ENCODE measurements at places on chromosomes 11 and 22.

- no peak for DNase-seq
Observed at GRCh38 chr11:45428541-45429230, 142.5 kb upstream of the SYT13 start.

GRCh38 chr11:850775-851763, 8.4 kb downstream of the TSPAN4 start:
- DNase-seq, result peak; percentile 71

DNA sequence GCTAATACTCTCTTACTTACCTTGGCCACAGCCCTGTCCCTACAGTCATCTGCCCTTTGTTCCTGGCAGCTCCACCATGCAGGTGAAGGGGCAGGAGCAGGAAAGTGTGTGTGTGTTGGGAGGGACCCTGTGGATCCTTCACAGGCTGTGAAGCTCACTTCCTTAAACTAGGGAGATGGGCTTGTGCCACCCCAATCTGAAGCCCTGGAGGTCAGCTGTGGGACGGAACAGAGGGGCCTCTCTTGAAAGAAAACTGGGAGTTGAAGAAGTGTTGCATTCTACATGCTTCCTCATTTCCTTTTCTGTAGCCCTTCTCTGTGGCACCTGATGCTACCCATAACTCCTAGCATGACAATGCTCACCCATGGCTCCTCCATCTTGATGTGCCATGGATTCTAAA, 11.7 kb downstream of the FADS1 start:
- DNase-seq, result no peak

DNA sequence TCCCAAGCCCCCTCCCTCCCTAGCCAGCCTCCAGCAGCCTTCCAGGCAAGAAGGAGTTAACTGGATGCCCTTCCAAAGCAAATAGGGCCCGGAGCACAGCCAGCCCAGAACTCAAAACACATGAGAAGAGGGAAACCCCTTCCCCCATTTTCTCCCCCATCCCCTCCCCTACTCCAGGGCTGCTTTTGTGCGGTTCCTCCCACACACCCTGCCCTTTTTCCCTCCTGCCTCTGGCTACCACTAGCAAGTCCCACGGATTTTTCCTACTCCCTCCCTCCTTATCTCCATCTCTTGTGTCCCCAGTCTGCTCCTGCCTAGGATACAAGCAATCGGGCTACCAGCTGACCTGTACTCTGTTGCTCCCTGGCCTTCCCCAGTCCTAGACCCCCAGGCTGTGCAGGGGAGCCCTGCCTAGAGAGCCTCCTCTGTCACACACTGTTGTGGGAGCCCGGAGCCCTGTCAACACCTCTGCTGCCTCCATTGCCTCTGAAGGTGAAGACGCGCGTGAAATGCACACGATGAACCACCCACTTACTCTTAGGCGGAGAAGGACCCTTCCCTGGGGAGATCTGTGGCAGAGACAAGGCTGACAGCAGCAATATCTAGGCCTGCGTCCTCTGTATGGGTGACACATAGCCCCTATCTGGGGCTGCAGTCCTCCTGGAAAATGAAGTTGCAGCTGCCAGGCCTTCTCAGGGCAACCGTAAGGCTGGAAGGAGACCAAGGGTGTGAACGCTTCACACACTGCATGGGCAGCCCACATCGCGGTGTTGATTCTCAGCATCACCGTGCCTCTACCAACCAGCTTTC, 282.8 kb downstream of the MN1 start:
- DNase-seq, result peak; percentile 8

DNA sequence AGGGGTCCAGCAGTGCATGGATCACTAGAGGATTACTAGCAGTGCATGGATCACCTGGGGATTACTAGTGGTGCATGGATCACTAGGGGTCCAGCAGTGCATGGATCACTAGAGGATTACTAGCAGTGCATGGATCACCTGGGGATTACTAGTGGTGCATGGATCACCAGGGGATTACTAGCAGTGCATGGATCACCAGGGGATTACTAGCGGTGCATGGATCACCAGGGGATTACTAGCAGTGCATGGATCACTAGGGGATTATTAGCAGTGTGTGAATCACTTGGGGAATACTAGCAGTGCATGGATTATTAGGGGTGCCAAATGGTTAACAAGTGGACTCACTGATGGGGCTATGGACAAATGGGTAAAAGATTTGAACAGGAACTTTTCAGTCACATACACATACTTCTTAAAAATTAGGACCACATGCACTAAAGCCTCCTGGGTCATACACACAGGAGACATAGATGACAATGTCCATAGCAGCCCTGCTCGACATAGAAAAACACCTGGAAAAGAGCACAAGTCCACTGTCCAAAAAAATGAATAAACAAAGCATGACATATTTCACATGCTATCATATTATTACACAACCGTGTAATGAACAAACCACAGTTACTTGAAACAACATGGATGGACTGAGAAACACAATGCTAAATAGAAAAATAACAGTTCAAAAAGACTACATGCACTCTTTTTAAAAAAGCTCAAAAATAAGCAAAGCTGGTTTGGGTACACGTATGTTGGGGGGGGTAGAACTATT, 109.8 kb downstream of the CD44 start:
- no peak for DNase-seq

- DNase-seq, result no peak
Observed at GRCh38 chr11:96061730-96062129, 137.8 kb upstream of the MTMR2 start.

GRCh38 chr11:57936050-57936418, 87.6 kb upstream of the OR9Q1 start:
- DNase-seq, result peak; percentile 7

- DNase-seq, result no peak
Observed at GRCh38 chr22:46626911-46627805, 7.0 kb downstream of the GRAMD4 start.

DNA sequence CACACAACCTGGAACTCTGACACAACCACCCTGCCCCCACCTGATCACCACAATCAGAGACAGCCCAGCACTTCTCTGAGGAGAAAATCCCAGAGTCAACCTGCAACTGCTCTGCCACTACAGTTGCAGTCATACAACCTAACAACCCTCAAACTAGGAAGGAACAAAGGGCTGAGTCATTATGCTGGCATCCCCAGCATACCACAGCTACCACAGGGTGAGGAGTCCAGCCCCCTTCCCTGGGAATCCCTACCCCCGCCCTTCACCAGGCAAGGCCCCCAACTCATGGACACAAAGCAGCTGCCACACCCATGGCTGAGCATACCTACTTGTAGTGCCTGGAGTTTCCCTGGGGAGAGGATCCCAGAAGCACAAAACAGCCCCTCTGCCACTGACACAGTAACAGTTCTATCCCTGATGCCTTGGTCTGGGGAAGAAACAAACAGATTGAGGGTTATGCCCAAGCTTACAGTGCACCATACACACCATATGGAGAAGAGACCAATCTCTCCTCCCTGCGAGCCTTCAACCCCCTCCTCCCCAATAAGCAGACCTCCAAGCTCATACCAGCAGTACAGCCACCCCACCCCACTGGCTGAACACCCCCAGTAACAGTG, 68.5 kb upstream of the C11orf58 start:
- peak; percentile 11 for DNase-seq

GRCh38 chr22:29793396-29793795, 26.2 kb downstream of the UQCR10 start:
- no peak for DNase-seq

- no peak for DNase-seq
Observed at GRCh38 chr22:29712119-29712518, 7.7 kb upstream of the CABP7 start.

GRCh38 chr11:66595245-66595904, 2.4 kb downstream of the CCS start:
- peak; percentile 71 for DNase-seq

DNA sequence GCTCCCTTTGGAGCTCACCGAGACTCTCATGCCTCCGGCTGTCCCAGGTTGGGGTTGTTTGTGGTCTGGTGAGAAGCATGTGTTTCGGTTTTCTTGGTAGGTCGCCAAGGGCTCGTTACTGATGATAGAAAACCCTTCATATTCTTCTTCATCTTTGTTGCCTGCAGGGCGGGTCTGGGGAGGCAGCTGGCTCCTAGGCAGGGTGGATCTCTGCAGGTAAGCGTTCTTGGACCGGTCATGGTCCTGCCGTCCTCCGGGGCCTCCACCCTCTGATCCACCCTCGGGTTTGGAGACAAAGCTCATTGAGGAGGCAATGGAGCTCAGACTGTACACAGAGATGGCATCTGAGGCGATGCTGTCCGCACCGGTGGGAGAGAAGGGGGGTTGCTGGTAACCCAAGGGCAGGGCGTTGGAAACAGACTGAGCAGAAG, 64.3 kb upstream of the PITPNB start:
- no peak for DNase-seq

- peak; percentile 73 for DNase-seq
Observed at GRCh38 chr11:36399236-36399635, 103.1 kb downstream of the PRR5L start.

DNA sequence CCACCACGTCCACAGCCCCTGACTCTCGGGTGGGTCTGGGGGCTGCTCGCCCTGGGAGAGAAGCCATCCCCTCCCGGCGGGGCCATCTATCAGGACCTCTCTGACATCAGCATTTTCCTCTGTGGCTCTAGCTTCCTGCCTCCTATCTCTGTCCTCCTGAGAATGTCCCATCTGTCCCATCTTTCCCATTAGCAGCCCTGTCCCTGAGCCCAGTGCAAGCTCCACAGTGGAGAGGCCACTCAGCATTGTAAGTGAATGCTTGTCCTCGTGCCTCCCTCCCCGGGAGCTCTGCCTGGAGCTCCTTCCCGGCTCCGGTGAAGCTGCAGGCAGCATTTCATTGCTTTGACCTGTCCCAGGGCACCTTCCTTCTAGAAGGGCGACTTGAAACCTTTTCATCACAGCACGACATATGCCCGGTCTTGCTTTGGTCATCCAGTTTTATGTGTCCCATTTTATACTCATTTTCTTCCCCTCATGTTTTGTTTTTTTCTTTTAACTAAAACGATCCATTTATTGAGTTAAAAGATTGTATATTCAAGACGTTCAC, 49.7 kb downstream of the RTN4R start:
- DNase-seq, result no peak

DNA sequence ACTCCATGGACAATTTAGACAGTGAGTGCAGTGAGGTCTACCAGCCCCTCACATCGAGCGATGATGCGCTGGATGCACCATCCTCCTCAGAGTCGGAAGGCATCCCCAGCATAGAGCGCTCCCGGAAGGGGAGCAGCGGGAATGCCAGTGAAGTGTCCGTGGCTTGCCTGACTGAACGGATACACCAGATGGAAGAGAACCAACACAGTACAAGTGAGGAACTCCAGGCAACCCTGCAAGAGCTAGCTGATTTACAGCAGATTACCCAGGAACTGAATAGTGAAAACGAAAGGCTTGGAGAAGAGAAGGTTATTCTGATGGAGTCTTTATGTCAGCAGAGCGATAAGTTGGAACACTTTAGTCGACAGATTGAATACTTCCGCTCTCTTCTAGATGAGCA, 51.4 kb downstream of the SPECC1L start:
- DNase-seq, result no peak

DNA sequence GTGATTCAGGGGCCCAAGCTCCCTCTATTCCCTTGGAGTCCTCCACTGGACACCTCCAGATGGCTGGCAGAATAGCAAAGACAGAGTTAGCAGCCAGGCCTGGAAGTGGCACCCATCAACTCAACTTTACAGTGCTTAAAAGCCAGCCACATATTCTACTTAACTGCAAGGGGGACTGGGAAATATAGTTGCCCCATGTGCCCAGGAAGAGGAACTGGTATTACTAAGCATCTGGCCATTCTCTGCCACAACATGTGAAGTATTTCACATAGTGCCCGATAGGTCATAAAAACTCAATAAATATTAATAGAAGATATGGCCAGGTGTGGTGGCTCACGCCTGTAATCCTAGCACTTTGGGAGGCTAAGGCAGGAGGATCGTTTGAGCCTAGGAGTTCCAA, 5.5 kb upstream of the IL10RA start:
- DNase-seq, result peak; percentile 51
